ENCODE measurements at places on chromosomes 2 and 18. TPM values are rescaled to one million over a fixed set of nuclear protein-coding genes. Genes with fewer than 3 reads are reported as not detected.

GRCh38 chr2:138280999-138281695 lies 220.4 kb upstream of the SPOPL start:
- no peak for DNase-seq

GRCh38 chr2:127012215-127012614 lies 94.7 kb downstream of the BIN1 start:
- no peak for DNase-seq

DNA sequence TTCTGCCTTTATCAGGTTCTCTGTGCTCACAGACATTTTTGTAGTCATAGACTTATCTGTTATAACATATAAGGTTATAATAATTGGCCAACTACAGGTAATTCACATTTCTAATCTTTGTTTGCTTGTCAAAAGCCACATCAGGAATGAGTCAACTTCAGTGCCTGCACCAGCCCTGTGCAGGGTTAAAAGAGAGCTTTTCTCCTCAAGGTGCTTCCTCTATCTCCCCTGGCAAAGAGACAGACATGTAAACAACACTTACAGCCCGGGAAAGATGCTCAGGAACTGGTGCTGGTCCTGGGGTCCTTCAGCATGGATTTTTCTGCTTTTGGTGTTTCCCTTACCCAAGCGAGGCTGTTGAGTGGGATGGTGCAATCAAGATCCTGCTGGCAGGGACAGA lies 7.7 kb upstream of the EHD3 start:
- DNase-seq: no peak

DNA sequence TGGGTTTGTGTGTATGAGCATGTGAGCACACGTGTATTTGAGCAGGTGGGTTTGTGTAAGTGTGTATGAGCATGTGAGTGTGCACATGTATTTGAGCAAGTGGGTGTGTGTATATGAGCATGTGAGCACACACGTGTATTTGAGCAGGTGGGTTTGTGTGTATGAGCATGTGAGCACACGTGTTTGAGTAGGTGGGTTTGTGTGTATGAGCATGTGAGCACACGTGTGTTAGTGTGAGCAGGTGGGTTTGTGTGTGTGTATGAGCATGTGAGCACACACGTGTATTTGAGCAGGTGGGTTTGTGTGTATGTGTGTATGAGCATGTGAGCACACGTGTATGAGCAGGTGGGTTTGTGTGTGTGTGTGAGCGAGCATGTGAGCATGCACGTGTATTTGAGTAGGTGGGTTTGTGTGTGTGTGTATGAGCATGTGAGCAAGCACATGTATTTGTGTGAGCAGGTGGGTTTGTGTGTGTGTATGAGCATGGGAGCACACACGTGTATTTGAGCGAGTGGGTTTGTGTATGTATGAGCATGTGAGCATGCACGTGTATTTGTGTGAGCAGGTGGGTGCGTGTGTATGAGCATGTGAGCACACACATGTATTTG lies 169.7 kb downstream of the TWIST2 start:
- DNase-seq: no peak

- no peak for DNase-seq
These were observed 42.7 kb downstream of the CYP26B1 start for GRCh38 chr2:72104821-72105588.

The CIB4 gene
- total RNA-seq: not detected

The DSG2 gene
- 18.8 TPM for total RNA-seq

DNA sequence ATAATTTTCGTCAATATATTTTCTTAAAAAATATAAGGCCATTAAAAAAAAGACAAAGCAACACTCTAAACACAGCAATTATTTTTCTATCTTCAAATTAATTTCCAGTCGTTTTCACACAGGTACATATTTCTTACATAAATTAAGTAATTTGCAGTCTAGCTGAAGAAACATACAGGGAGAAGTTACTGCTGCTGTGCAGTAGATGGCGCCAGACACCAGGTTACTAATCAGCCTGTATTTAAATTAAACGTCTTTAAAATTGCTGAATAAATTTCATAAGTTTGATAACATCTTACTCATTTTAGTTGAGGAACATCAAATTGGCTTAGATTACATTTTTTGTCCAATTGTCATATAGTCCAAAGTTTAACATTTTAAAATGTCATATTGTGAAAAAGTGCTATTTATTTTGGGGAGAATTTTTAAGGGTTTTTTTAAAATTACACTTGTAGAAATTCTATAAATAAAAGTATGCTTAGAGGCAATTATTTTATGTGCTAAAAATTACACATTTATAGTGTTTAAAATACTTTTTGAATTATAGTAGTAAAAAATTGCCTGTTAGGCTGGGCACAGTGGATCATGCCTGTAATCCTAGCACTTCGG lies 88.4 kb downstream of the PMAIP1 start:
- DNase-seq: no peak

The LYG2 gene
- not detected for total RNA-seq

DNA sequence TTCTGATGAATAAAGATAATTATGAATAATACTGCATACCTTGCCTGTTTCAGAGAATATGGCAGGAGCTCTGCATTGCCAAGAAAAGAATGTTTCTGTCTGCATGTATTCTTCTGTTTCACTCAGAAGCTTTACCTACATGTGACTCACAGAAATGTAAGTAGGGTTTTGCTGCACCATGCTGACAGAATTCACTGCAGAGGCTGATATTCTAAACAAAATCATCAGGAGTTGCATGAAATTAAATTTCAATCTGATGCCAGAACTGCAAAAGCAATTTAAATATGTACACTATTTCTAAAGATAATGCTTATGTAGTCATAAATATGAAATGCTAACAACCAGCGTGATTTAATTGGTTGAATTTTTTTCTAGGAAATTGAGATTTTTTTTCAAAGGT lies 332.8 kb upstream of the FSHR start:
- no peak for DNase-seq

The MC5R gene
- 0.57 TPM for total RNA-seq

GRCh38 chr2:142140434-142140845 lies 9.6 kb upstream of the LRP1B start:
- DNase-seq: no peak

- DNase-seq: no peak
These were observed 22.5 kb upstream of the CDKL4 start for GRCh38 chr2:39266139-39266805.

All from esophagus squamous epithelium (tissue), 5 donors.